Fibroblast of skin of left biceps (primary cell): ENCODE measurements at places on chromosomes 16 and 17.

- no peak for DNase-seq
Measured at GRCh38 chr17:57750109-57750871, 5.2 kb upstream of the CCDC182 start.

DNA sequence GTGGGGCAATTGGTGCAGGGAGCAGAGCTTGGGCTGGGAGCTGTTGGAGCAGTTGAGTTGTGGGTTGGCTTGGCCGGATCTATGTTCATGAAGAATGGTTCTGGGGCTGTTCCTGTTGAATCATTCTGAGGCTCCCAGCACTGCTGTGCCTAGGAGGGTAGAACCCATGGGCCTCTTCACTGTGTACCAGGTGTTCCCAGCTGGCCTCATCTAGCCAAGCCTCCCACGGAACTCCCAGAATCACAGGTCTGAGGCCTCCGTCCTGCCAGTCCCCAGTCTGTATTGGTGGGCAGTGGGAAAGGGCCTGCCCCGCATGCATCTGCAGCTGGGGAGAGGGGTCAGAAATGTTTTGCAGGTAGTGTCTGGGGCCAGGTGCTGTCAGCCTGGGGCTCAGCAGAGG lies 74.1 kb downstream of the MPRIP start:
- DNase-seq, result no peak

DNA sequence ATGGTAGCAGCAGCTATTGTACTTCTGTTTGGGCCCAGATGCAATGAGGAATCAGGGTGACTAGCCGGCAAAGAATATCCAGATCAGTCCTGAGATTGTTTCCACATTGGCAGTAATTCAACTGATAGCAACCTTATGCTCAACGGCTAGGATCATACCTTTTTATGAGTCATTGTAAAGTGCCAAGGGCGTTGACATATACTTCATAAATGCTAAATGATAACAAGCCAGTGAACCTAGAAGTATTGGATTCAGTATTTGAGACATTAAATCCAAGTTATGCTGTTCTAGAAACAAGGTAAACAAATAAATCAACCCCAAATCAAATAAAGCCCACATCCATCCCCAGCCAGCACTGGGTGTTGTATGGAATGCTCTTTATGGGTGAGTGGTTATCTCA lies 207.1 kb upstream of the ZFHX3 start:
- no peak for DNase-seq

DNA sequence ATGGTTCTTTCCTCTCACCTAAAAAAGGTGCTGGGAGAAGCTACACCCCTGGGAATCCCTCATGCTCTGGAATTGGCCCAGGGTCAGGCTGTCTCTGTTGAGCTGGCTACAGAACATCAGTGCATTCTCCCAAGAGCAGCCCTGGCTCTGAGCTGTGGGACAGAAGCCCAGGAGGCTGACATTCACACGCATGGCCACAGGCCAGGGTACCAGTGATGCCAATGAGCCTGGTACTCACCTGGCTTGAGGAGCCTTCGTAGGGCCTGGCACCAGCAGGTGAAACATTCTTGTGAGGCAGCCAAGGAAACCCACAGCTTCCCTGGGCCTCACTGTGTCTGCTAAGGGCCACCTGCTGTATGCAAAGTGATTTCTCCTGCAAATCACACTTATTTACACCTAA lies 121.7 kb upstream of the CCL2 start:
- DNase-seq, result no peak

GRCh38 chr17:82094931-82095776 lies 2.9 kb downstream of the FASN start:
- no peak for DNase-seq

GRCh38 chr17:40343219-40344119 lies 21.1 kb downstream of the GJD3 start:
- no peak for DNase-seq

GRCh38 chr17:18018411-18018921 lies 20.5 kb downstream of the ATPAF2 start:
- DNase-seq, result no peak

DNA sequence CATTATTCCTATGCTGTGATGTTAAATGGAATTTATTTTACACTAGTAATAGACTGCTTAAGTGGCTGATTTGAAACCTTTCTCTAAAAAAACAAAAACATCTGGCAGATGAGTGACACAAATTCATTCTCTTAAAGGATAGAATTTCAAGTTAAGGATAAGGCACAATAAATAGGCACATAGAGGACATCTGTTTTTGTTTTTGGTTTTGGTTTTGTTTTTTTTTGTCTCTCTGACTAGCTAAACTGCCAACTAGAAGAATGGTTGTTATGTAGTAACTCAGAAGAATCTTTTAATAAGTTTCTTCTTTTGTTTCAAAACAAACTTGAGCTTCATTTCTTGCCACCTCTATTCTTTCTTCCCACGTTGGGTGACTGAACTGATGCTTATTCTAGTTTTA lies 5.1 kb upstream of the VPS4A start:
- DNase-seq, result no peak

GRCh38 chr16:817001-817906 lies 16.7 kb upstream of the GNG13 start:
- no peak for DNase-seq

GRCh38 chr17:65895969-65896368 lies 296.0 kb downstream of the CEP112 start:
- no peak for DNase-seq

DNA sequence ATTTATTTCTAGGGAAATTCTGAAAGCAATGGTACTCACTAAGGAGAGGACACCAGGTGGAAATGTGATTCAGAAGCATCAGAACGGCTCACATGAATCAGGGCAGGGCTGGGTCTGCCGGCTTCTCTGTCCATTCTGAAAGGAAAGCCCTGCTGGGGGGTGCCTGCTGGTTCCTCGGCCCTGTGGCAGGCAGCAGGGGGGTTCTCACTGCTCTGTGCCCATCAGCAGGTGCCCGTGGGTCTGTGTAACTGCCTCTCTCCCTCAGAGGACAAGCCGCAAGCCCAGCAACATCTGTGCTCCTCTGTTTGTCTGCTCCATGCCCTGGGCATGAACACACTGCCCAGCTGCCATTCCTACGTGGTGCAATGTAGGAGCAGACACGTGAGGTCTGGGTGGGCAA lies 74.9 kb upstream of the ZNF423 start:
- no peak for DNase-seq

- no peak for DNase-seq
Measured at GRCh38 chr16:9192746-9193145, 101.3 kb downstream of the HAPSTR1 start.

GRCh38 chr17:64496348-64496785 lies 487 bp downstream of the POLG2 start:
- DNase-seq, result no peak

DNA sequence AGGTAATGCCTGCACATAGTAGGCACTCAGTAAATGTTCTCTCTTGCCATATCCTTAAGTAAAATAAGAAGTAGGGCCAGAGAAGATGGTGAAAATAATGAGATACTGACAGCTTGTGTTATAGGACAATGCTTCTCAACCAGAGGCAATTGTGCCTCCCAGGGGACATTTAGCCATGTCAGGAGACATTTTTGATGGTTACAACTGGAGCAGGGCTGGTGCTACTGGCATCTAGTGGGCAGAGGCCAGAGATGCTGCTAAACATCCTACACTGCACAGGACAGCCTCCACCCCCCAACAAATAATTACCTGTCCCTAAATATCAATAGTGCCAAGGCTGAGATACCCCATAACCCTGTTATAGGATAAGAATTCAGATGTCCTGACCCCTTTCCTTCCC lies 1.7 kb downstream of the RAD51D start:
- no peak for DNase-seq

GRCh38 chr17:78525511-78526160 lies 51.6 kb downstream of the DNAH17 start:
- DNase-seq, result no peak

DNA sequence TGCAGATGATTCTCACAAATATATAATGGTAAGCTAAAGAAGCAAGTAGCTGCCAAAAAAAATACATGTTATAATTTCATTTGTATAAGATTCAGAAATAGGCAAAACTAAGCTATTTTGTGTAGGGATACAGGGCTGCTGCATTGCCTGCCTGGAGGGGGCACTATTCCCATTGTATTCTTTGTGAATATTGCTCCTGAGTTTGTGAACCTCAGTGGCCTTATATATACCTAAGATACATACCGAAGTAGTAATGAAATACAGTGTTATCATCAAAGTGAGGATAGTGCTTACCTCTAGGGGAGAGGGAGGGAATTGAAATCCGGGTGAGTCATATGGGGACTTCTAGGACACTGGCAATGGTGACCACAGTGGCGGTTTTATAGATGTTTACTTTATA lies 53.5 kb downstream of the C17orf58 start:
- no peak for DNase-seq

- DNase-seq, result no peak
Measured at GRCh38 chr16:9060225-9060624, 31.2 kb upstream of the HAPSTR1 start.

DNA sequence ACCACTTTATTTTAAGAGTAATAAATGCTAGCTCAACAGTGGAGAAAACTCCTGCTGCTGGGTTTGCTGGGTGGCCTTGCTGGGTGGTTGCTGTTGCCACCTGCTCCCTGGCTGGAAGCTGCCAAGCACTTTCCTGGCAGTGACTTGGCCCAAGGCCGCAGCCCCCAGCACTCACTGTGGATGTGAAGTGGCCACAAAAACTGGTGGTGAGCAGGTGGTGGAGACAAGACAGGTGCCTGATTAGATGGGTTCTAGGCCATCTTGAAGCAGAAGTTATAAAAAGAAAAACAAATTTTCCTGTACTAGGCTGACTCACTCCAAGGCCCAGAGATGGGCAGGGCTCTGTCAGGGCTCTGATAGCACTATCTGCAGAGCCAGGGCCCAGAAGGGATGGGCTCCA lies 224.7 kb upstream of the NLRP1 start:
- DNase-seq, result no peak

DNA sequence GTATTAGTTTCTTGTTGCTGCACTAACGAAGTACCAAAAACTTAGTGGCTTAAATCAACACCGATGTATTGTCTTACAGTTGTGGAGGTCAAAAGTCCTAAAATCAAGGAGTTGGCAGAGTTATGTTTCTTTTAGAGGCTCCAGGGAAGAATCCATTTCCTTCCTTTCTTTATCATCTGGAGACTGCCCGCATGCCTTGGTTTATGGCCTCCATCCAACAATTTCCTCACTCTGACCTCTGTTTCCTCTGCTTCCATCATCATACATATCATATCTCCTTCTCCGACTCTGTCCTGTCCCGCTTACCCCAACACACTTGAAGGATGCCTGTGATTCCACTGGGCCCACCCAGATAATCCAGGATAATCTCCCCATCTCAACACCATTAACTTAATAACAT lies 627.8 kb downstream of the KCNJ2 start:
- no peak for DNase-seq

DNA sequence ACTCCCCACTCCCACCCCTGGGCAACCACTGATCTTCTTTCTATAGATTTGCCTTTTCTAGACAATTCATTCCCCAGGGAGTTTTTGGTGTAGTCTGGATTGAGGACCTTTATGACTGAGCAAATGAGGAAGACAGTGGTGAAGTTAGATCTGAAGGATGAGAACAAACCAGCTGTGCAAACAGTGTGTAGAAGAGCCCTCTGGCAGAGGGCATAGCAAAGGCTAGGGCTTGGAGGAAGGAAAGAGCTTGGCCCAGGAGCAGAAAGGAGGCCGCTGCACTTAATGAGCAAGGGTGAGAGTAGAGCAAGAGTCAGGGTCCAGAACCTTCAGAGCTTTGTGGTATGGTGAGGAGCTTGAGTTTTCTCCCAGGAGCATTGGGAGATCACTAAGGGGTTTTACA lies 352.7 kb downstream of the CA10 start:
- no peak for DNase-seq

DNA sequence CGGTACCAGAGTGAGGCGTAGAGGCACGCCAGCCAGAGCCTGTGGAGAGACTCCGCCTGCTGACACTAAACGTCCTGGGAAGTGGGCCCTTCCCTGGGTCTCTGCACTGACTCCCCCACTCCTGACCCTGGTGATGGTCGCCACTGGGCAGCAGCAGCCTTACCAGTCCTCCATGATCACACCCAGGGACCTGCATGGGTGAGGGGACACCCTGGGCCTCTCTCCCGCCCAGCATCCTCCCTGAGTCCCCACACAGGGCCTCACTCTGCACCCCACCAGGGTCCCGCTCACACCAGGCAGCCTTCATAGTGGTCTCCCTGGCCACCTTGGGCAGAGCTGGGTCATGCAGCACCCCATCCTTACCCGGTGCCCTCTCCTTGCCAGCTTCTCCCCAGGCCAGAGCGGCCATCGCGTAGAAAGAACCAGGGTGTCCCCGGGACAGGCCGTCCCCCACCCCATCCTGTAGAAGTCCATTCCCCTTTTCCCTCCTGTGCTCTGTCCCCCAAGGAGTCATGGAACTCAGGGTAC lies 10.7 kb downstream of the RGS11 start:
- DNase-seq, result no peak

DNA sequence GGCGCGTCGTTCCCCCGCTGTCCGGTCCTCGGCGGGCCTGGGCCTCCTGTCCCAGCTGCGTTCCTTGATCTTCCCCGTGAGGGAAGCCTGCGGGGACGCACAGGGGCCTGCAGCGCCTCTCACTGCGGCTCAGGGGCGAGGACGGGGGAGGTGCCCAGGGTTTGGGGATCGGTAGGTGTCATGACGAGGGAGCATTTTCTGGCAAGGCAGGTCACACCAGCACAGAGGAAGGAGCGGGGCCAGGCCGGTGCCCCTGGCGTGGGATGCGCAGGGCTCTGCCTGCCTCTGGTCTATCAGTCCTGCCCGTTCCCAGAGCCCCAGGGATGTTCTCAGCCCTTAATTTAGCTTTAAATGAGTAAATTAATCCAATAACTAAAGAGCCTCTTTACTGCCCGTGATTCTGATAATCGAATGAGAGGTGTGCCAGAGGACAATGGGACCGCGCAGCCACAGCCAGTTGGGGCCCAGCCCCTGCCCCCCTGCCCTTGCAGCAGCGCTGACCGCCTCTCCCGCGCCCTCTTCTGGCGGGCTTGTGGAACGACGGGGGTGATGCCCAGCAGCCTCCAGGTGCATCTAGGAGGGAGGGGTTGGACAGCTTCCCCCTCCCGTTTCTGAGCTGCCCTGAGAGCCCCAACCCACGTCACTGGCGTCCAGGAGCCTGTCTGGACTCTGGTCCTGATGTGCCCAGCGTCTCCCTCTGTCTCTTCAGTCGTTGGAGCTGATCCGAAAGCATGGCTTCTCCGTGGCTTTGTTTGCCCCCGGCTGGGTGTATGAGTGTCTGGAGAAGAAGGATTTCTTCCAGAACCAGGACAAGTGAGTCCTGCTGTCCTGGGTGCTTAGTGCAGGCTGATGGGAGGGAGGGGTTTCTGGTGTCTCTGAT lies 7.9 kb downstream of the ENGASE start:
- no peak for DNase-seq

DNA sequence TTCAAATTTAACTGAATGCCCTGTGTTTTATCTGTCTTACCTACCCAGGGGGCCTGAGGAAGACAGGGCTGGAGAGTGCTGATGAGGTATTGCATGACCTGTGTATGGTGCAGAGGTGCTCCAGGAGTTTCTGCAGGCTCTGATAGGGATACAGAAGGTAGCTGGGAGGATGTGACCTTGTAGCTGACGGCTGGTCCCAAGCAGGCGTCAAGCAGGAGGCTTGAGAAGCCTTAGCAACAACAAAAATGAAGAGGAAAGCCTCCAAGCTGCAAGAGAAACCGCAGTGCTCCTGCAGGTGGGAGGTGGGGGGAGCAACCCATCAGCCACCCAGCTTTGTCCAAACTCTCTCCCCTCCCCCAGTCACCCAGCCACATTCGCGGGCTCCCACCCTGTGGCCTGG lies 40.4 kb downstream of the LAT start:
- DNase-seq, result no peak
